ENCODE measurements at places on chromosomes 2 and 18.

GRCh38 chr2:26735883-26736588 is 28.0 kb upstream of the SLC35F6 start:
- no peaks in the 10 kb centered on the region for H3K27me3 ChIP-seq

DNA sequence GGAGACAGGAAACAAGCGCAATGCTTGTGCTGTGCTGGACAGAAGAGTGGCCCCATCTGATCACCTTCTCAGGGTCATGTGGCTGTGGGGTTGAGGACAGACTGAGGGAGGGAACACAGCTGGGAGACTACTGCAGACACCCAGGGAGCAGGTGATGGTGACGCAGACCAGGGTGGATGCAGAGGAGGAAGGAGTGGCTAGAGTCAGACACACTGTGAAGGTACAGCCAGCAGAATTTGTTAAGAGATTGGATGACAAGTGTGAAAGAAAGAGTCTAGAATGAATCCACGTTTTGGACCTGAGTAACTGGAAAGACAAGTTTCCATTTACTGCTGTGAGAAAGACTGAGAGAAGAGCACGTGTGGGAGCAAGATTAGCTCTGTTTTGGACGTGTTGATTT is 15.9 kb upstream of the POMC start:
- DNase-seq, result no peak
- no peak overlapping the region for H3K27ac ChIP-seq
- H3K36me3 ChIP-seq, result no peaks in the 10 kb centered on the region
- no peaks in the 10 kb centered on the region for H3K27me3 ChIP-seq
- H3K4me1 ChIP-seq, result no peaks in the 10 kb centered on the region
- no peak overlapping the region for H3K4me3 ChIP-seq

DNA sequence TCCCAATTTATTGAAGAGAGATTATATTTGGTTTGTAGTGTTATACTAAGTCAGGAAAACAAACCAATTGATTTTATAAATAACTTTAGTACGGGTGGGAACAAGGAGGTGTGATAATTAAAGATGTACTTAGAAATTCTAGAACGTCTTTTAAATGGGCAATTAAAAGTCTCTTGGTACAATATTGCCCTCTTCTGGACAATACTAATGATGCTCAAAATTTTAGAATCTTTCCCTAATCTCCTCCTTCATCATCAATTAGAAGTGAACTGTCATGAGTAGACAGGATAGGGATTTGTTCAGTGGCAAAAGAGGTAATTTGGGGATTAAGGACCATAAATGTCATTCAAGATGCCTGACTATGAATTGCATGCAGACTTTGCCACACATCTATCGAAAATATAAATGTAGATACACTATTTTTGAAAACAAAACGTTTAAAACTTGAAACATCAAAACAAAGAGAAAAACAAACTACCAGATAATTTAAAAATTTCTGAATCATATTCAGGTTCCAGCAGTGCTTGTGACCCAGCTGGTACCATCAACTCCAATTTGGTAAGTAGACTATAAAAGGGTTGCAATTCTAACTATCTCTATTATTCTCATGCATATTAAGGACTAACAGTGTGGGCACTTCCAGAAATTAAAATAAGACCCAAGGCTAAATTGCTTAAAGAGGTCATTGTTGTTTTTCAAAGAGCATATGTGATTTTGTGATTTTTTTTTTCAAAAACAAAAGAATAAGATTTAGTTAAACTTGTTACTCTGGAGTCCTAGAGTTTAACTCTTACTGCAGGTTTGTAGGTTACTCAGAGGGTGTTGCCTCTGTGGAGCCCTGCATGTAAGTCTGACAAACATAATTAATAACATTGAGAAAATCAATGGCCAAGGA is 123.5 kb downstream of the LAMA3 start:
- H3K4me1 ChIP-seq, result no peaks in the 10 kb centered on the region
- H3K36me3 ChIP-seq, result no peaks in the 10 kb centered on the region
- DNase-seq, result no peak
- H3K27ac ChIP-seq, result no peak overlapping the region

DNA sequence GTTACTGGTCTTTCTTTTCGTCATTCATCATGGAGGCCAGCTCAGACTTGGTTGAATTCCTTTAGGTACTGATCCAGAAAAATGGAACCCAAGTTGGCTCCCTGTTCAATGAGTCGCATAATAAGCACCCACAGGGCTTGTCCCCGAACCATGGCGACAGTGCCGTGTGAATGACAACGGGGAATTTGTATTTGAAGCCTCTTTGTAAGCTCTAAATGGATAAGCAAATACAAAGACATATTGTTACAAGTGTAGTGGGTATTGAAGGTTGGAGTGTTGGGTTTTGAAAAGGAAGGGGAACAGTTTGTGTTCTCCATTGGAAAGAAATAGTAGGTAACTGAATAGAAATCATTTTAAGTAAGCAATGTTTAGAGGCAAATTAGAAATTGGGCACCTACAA is 288.9 kb downstream of the SLC4A3 start:
- H3K4me1 ChIP-seq, result no peaks in the 10 kb centered on the region
- no peaks in the 10 kb centered on the region for H3K36me3 ChIP-seq
- no peak for DNase-seq
- no peak overlapping the region for H3K27ac ChIP-seq
- no peak overlapping the region for H3K4me3 ChIP-seq
- no peaks in the 10 kb centered on the region for H3K27me3 ChIP-seq

GRCh38 chr2:84792856-84793522 is 87.9 kb downstream of the TRABD2A start:
- H3K27me3 ChIP-seq, result no peaks in the 10 kb centered on the region
- H3K27ac ChIP-seq, result no peak overlapping the region
- H3K4me3 ChIP-seq, result no peak overlapping the region
- H3K4me1 ChIP-seq, result no peaks in the 10 kb centered on the region
- DNase-seq, result no peak

Data from breast epithelium (tissue), 4 donors.